ENCODE measurements at places on chromosomes 12 and 14.

DNA sequence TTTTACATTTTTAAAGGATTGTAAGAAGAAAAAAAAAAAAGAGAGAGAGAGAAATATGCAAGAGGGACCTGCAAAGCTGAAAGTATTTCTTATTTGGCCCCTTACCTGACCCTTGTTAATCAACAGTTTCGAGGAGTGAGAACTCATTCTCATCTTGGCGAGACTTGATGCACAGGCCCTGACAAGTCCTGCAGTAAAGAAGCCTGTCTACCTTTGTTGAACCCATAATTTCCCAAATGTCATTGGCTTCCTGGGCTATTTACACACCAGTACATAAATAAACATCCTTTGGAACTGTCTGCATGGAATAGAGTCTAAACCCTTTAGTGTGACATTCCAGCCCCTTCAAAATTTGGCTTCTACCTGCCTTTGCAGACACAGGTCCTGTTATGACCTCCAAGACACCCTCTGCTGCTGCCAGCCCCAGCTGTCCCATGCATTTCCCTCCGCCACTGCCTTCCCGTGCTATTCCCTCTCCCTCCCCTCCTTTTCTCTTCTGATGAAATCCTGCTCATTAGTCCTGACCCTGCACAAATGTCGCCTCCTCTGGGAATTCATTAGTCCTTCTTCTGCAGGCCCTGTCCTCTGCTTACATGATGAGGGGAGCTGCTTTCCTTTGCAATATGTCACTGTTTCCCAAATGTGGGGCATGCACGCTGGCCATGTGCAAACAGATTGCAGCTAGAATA is 35.1 kb downstream of the MYL2 start:
- DNase-seq = no peak

DNA sequence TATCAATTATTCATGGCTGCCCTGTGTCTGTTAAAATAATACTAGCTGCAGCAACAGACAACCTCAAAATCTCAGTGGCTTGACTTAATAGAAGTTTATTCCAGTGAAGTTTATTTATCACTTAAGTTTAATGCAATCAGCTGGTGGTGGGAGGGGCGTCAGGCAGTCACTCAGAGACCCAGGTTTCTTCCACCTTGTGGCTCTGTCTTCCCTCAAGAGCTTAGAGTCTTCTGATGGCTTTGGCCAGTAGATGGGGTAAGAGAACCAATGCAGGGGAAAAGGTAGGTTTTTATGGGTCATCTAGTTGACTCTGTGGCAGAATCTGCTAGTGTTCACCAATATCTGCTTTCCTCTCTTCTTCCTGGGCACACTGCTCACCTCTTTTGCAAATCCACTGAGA is 668.9 kb downstream of the AACS start:
- no peak for DNase-seq

GRCh38 chr12:45839917-45840316 is 110.4 kb downstream of the ARID2 start:
- DNase-seq = no peak

- no peak for DNase-seq
Observed at GRCh38 chr12:65015850-65016249, 105.3 kb downstream of the WIF1 start.

DNA sequence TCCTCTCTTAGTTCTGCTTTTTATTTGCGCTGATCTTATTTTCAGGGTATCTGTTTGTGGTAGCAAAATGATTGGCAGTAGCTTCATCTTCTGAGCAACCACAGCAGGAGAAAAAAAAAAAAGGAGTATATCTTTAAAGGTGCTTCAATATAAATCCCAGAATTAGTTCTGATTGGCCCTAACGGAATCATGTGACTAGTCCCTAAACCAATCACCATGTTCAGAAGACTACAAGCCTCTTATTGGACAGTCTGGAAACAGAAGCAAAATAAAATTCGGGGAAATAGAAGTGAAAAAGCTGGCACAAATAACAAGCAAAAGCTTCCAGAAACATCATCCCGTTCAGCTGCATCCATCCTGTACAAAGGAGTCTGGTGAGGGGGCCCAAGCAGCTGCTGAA is 49.9 kb upstream of the PTPRO start:
- DNase-seq = no peak

DNA sequence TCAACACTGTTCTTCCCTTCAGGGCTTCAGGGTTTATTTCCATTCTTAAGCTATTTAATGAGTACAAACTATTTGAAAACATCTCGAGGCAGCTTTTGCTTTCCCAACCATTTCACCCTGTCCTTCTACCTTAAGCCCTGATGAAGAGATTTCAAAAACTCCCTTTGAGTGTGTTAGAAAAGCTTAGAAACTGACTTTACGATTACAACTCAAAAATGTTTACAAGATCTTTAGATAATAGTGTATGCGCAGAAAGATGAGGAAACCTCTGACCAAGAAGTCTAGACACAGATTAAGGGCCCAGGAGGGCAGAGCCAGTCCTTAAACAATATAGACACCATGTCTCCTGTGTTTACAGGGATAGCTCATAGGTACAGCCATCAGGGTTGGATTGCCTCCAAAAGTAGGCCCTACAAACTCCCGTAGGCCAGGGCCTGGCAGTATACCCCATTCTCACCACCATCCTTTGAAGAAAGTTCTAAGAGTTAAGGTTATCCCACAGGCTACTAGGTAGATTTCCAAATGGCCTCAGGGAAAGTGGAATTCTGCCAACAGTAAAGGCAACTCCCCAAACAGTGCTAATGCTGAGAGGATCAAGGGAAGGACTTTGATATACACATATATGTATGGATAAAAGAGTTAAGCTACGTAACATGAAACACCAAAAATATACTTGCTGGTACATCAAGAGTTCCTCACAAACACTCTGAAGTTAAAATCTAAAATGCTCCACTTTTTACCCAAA is 11.4 kb upstream of the SOS2 start:
- DNase-seq = no peak

DNA sequence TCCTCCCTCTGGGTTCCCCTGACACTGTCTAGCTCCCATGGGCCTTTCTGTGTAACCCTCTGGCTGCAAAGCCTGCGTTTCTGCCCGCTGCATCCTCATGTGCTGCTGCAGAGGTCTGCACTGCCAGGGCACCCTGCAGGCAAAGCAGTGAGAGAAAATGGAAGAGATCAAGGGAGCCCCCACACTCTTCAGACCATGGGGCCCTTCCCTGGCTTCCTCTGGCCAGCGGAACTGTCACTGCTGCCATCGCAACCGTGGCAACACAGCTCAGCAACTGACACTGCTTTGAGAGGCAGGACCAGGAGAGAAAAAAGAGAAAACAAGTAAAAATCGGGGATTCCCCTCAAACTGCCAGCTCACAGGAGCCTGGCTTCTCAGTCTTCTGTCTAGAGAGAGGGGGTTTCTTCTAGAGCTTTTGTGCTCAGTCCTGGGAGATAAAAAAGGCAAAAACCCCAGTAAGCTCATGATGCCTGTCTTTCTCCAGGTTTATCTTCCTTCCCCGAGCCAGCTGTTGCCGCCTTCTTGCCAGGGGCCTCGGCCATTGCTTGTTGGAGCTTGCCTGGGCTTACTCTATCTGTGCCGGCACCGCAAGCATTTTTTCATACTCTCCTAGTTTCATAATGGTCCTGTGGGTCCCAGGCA is 38.9 kb downstream of the C14orf132 start:
- DNase-seq = no peak

DNA sequence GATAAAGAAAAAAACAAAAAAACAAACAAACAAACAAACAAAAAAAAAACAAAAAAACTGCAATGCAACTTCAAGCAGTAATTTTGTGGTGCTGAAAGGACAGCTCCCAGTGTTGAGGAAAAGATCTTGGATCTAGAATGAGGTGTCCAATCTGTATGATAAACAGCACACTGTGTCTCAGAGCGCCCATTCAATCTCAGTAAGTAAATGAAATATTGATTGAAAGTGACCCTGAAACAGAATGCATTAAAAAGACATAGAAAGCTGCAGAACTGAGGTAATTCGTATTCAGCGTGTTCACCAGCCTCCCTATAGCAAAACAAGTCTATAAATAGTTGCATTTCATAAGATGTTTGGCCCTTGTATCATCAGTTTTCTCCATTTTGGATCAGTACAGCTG is 153.0 kb downstream of the NOVA1 start:
- DNase-seq = no peak

DNA sequence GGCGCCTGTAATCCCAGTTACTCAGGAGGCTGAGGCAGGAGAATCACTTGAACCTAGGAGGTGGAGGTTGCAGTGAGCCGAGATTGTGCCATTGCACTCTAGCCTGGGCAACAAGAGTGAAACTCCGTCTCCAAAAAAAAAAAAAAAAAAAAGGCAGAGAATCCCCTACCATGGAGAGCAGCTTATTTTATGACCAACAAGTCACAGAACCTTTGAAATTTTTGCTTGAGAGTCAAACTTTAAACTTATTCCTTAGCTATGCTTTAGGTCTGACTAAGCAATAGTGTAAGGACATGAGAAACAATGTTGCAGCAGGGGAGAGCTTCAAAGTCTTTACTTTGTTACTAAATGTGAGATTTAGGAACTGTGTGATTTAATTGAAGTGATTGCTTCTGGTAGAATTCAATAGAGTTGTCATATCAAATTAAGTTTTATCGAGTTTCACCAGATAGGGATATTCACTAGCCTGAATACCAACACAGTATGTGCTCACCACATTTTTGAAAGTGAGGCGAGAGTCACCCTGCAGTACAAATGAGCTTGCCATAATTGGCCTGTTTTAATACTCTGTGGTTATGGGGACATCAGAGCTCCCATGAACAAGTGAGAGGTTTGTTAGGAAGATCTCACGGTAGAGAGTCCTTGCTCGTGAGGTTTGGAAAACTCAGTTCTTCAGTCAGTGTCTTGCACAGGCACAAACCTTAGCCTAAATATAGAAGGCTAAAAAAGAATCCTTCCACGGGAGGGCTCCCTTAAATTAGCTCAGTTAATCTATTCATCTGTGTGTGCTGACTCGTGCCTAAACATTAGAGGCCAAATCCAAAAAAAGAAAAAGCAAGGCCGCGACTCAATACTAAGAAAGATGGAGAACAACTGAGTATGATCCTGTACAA is 108.6 kb downstream of the SAMD4A start:
- no peak for DNase-seq

- DNase-seq = no peak
Observed at GRCh38 chr14:67413806-67414769, 2.1 kb upstream of the PLEK2 start.

GRCh38 chr12:55636116-55636655 is 506 bp upstream of the OR10P1 start:
- DNase-seq = no peak

DNA sequence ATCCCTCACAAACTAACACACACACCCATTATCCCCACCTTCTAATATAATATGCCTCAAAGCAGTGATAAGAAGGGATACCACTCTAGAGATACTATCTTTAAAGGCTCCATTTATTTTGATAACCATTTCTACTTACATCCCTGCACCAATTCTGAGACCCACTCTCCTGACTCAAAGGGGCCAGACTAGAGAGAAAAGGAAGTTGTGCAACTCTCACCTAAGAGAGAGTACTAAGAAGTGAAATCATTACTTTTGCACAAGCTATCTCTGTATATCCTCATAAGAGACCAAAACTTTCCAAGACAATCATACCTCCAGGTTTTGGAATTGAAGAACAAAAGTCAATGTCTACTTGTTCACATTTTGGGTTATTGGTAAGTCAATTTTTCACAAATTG is 45.4 kb upstream of the USP15 start:
- DNase-seq = no peak

GRCh38 chr14:62684376-62684775 is 360.9 kb downstream of the KCNH5 start:
- DNase-seq = no peak

GRCh38 chr12:65532764-65533163 is 254.3 kb downstream of the MSRB3 start:
- DNase-seq = no peak

DNA sequence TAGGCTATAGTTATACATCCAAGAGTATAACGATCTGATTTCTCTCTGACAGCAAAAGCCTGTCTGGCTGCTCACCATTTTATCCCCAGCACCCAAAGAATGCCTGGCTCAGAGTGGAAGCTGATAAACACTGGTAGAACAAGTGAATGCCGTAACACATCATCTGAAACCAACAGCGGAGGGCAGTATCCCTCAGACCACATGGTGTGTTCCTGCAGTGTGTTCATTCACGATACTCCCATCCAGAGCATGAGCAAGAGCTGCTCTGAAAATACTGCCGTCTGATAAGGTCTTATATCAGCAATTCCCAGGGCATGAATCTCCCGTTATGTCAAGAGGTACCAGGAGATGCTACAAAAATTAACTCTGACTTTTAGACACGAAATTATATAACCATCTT is 95.9 kb downstream of the TTC7B start:
- no peak for DNase-seq

GRCh38 chr12:108804271-108804953 is 53.0 kb downstream of the SSH1 start:
- DNase-seq = no peak

GRCh38 chr12:1740161-1740948 is 49.5 kb downstream of the ADIPOR2 start:
- DNase-seq = no peak

- no peak for DNase-seq
Observed at GRCh38 chr14:48304729-48305128, 629.3 kb upstream of the MDGA2 start.

DNA sequence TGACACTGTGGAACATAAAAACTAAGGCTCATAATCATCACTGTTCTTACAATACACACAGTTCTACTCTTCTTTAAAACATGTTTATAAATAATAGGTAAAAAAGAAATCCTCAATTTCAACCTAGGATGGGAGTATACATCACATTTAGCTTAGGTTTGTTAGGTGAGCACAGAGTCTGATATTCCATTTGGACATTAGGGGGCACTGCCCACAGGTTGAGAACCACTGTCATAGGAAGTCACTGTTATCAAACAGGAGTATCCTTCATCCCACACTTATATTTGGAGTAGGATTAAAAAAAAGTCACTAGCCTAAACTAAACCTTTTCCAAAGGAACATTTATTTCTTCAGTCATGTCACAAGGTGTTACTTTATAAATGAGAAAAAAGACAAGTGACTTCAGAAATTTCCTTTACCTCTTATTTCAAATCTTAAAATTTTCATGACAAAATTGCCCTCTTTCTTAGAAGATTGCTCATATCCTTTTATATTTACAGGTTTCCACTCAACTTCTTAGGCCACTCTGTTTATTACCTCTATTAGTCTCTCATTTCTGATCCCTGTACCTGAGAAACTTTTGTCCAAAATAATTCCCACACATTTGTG is 240.6 kb downstream of the CPNE8 start:
- no peak for DNase-seq

Measured in activated naive CD4-positive, alpha-beta T cell (primary cell).